Femur (tissue), 1 donor: ENCODE measurements at places on chromosomes 7 and 10.

- DNase-seq, result no peak
These were observed 49.3 kb downstream of the PRKAG2 start for GRCh38 chr7:151827620-151828019.

DNA sequence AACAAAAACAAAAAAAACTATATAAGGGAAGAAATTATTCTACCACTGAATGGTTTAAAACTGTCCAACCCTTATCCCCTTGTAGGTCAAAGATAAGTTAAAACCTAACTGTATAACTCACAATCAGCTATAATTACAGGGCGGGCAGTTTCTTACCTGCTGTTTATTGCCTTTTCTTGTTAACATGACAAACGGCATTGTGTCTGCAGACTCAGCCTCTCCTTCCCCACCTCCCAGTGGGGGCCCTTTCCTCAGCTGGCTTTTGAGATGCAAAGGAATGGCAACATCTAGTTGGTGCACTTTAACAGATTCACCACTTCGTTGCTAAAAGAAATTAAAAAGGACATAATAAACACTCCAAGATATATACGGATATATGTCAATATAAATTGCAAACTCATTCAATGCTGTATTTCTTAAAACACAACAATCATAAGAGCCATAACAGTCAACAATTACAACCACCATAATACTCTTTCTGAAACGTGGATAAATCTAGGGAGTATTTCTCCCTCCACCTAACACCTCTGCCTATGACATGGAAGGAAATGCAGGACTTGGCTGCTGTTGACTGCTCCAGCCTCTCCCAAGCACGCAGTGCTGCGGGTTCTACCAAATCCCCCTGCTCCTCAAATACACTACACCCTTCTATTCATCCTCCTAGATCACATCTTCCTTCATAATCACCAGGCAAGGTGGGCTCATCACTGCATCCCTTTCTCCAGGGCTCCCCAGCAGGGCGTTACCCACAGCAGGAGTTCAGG, 106.0 kb downstream of the UPF2 start:
- no peak for DNase-seq

- no peak for DNase-seq
These were observed 678.6 kb upstream of the FOXK1 start for GRCh38 chr7:4003503-4003902.

DNA sequence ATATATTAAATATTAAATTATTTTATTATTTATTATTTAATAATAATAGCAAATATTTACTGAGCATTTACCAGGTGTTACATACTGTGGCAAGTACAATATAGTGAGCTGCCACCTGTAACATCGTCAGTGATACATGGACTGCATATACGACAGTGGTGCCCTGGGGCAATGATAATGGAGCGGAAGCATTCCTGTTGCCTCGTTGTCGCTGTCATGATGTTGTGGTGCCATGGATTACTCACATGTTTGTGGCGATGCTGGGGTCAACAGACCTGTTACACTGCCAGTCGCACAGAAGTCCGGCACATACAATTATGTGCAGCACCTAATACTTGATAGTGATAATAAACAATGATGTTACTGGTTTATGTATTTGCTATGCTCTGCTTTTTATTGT, 20.6 kb downstream of the CAMK1D start:
- DNase-seq, result no peak

DNA sequence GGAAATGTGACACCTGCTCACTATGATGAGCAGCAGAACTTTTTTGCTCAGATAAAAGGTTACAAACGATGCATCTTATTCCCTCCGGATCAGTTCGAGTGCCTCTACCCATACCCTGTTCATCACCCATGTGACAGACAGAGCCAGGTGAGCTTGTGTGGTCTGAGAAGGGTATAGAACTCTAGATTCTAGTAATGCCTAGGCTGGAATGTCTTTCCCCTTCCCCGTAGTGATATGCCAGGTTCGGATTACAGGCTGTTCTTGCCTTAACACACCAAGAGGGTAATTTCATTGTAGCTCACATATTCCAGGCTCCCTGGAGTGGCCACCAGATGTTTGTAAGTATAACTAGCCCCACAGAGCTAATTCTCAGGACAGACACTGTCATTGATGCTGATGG, 9.2 kb downstream of the HIF1AN start:
- DNase-seq, result no peak

DNA sequence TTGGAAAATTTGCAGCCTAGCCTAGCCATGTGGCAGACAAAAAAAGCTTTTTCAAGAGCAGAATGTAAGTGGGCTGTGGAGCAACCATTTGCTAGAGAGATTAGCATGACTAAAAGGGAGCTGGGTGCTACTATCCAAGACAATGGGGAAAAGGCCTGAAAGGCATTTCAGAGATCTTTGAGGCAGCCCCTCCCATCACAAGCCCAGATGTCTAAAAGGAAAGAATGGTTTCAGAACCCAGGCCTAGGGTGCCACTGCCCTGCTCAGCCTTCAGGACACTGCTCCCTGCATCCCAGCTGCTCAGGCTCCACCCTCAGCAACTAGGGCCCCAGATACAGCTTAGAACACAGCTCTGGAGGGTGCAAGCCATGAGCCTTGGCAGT, 24.7 kb downstream of the PNLIPRP3 start:
- DNase-seq, result no peak

GRCh38 chr7:152335900-152336571, 99.8 kb downstream of the KMT2C start:
- DNase-seq, result no peak

DNA sequence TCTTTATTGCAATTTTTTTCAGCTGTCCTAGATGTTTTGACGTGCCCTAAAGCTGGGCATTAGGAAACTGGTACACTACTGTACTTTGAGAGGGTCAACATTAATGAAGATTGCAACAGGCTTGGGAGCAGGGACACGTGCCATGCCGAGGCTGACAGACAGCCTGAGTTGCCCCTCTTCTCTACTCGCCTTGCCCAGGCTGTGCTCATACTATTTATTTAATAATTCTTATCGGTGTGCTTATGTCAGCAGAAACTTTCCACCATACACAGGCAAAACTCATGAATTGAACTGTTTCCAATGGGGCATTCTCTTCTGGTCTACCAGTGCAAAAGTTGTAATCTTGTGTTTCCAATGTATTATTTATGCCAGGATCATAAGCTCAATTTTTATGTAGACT, 24.4 kb downstream of the C7orf57 start:
- DNase-seq, result no peak

GRCh38 chr7:42931447-42931833, 534 bp downstream of the PSMA2 start:
- no peak for DNase-seq

GRCh38 chr7:142602756-142603155, 146.5 kb upstream of the PRSS1 start:
- DNase-seq, result no peak

- DNase-seq, result no peak
These were observed 156.4 kb upstream of the PCBD1 start for GRCh38 chr10:71044720-71045119.

DNA sequence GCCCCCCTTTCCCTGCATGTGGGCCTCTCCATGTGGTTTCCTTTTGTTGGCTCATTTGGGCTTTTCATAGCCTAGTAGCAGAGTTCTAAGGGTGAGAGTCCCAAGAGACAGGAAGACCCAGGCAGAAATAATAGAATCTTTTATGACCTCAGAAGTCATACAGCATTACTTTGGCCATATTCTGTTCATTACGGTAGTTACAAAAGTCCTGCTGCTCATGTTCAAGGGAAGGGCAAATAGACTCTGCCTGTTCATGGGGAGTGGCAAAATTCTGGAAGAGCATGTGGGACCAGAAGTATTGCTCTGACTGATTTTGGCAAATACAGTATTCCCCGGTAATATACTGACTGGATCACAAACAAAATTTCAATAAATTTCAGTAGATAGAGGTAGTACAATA, 910.3 kb downstream of the LRMDA start:
- DNase-seq, result no peak
